OCI-M1 (cell line): ENCODE measurements at places on chromosomes 3 and 15.

DNA sequence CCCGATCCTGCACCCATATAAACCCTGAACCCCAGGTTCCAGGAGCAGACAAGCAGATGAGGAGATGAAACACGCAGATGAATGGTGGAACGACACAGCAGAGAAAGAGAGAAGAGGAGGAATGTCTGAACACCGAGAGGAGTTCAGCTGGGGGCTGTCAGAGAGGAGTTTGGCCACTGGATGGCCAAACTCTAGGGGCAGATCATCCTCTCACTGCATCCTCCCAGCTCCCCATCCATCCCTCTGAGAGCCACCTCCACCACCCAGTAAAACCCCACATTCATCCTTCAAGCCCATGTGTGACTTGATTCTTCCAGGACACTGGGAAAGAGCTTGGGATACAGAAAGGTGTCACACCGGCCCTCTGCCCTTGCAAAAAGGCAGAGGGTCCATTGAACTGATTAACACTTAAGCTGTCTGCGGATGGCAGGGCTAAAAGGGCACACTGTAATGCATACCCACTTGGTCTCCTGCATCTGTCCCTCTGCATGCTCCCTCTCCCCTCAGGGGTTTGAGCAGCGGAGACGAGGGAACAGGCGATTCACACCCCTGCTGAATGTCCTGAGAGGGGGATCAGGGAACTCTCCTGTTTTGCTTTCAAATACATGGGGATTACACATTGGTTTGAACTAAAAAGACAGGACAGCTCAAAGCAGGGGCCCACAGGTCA is 53.8 kb downstream of the TMED3 start:
- no peak for DNase-seq

GRCh38 chr3:46695962-46696894 is 2.7 kb upstream of the ALS2CL start:
- DNase-seq = no peak

DNA sequence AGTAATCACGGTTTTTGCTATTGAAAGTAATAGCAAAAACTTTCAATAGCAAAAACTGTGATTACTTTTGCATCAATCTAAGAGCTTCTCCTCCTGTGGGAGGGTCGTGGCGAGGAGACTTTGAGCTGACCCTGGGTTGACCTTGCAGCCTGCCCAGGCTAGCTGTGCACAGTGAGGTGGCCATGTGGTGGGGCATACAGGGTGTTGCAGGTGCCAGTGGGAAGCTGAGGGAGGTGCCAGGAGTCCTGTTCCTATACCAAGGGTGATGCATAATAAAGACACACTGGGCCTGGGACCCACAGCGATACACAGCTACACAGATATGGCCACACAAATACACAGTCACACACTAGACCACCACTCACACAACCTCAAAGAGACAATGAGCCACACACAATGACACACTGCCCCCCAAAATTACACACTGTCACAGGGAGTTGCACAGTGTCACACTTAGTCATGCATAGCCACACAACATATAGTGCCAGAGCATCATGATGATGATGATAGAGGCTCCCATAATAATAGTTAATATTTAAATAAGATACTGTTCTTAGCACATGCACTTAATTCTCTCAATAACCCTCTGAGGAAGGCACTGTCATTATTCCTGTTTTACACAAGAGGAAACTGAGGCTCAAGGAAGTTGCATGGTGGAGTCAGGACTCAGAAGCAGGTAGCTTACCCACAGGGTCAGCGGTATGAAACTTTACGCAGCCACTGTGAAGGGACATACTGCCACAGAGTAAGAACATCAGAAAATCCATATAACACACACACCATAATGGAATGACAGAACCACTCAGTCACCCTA is 6.3 kb downstream of the PLCD1 start:
- DNase-seq = no peak

- DNase-seq = no peak
These were observed 205.5 kb upstream of the MRPL3 start for GRCh38 chr3:131708241-131708640.

DNA sequence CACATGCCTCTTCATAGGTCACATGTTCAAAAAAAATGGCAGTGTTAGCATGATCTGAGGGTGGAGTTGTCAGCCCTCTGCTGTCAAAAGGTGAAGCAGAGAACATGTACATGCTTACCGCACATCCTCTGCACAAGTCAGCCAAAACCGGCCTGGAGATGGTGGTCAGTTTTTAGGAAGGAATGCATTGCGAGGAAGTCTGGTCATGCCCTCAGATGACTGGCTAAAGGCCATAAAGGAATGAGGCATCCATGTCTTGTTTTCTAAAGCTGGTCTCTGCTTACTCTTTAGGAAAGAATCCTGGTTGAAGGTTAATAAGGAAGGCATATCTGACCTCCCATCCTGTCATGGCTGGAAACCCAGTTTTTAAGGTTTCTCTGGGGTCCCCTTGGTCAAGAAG is 292.0 kb upstream of the CCDC54 start:
- no peak for DNase-seq

DNA sequence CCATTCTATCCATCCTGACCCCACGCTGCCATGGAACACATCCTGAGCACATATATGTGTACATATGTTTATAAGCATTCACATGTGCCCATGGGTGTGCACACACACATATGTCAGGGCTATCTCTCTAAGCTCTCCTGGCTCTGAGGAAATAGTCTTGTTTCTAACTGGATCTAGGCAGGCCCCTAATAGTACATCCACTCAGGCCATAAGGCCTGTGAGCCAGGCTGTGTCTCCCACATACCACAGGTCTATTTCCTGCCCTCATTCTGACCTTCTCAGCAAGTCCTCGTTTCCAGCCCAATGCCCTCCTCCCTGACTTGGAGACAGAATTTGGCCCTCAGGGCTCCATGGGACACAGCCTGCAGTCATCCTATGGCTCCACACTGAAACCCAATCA is 284.8 kb upstream of the CTNNB1 start:
- no peak for DNase-seq

GRCh38 chr3:134846911-134847317 is 51.9 kb downstream of the EPHB1 start:
- DNase-seq = no peak

DNA sequence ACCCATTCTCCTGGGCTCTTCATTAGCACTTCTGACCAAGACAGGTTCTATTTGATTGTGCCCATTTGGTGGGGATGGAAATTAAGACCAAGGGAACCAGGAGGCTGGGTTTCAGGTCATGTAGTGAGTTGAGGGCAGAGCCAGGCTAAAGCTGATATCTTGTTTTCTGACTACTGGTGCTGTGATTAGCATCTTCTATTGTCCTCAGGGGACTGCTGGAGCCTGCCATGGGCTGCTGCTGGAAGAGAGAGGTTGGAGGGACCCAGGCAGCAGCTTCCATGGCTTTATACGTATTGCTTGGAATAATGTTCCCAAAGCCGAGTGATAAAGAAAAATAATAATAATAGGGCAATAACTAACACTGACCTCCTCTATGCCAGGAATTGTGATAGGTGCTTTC is 211.4 kb upstream of the ROPN1 start:
- no peak for DNase-seq

GRCh38 chr3:32193101-32193500 is 45.4 kb upstream of the CMTM8 start:
- DNase-seq = no peak

- DNase-seq = no peak
These were observed 75.9 kb upstream of the RNU6-1 start for GRCh38 chr15:67915461-67916374.

DNA sequence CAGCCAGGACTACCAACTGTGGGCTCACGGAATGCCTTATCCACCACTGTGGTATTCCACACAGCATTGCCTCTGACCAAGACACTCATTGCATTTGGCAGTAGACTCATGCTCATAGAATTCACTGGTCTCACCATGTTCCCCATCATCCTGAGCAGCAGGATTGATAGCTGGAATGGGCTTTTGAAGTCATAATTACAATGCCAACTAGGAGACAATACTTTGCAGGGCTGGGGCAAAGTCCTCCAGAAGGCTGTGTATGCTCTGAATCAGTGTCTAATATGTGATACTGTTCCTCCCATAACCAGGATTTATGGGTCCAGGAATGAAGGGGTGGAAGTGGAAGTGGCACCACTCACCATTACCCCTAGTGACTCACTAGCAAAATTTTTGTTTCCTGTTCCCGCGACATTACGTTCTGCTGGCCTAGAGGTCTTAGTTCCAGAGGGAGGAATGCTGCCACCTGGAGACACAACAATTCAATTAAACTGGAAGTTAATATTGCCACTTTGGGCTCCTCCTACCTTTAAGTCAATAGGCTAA is 58.6 kb upstream of the CCDC80 start:
- no peak for DNase-seq

DNA sequence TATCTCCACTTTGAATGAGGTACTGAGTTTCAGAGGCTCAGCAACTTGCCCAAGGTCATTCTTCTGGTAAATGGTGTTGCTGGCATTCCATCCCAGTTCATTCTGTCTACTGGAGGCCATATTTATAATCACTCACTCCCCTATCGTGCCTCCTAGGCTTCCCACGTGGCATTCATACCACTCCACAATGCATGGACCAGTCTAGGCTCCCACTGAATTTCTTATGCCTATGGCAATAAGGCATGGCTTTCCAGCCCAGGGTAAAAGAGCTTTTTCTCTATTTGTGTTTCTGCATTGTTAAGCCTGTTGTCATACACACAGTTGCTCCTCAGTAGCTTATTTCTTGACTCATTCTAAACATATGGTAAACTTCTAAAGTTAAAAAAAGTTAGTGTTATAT is 19.9 kb downstream of the BBX start:
- no peak for DNase-seq

DNA sequence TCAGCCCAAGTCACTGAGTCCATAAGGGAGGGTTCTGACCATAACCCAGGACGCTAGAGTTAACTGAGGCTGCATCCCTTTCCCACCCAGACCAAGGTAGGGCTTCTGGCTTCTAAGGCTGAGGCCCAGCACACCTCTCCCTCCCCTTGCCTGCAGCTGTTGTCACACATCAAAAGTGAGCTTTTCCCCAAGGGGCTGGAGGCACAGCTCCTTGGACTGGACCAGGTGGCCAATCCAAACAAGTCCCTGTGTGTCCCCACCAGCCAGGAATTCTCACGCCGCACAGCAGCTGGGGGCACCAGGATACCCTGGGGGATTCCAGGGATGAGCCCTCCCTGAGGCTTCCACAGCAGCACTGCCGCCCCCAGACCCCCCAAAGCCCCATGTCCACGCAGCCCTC is 22.3 kb upstream of the ISLR2 start:
- DNase-seq = no peak

- no peak for DNase-seq
These were observed 1273.6 kb upstream of the GBE1 start for GRCh38 chr3:83034806-83035703.

- DNase-seq = no peak
These were observed 482.3 kb upstream of the NECTIN3 start for GRCh38 chr3:110589341-110589740.

DNA sequence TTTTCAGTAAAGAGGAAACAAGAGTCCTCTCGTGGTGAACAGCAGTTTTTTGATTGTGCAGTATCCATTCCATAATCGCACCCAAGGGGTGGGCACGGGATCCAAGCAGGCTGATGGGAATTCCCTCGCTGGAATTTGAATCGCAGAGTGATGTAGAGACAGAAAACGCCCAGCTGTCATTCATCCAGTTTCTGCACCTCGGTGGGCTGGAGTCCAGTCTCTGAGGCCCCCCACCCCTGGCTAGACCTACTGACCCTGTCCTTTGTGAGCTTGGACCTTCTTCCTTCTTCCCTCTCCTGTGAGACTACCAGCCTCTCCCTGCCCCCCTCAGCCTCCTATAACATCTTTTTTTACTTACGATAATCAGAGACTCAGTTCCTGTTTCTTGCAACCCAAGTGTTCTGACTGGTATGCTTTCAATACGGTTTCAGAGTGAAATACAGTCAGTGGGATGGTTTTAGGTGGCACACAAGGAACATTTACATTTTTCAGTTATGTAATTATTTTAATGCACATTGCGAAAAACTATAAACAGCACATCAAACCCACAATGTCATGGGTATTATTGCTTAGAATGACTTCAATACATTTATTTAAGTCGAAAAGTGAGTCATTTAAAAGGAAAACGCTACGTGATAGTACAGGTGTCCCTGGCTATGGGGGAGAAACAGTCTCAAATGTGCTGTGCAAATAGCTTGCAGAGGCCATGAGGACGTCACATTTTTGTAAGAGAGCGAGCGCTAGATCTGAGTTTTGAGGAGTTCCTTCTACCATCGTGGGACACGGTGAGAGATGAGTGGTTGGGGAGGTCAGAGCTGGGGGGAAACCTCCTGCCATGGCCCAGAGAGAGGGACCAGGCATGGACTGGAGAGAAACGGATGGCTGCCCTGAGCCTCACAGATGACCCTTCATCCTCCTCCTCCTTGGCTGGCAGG is 37.5 kb upstream of the CHST2 start:
- peak; percentile 78 for DNase-seq

GRCh38 chr3:89262309-89262929 is 155.0 kb downstream of the EPHA3 start:
- DNase-seq = no peak

- DNase-seq = no peak
These were observed 351.5 kb upstream of the ICE2 start for GRCh38 chr15:60830479-60830878.

DNA sequence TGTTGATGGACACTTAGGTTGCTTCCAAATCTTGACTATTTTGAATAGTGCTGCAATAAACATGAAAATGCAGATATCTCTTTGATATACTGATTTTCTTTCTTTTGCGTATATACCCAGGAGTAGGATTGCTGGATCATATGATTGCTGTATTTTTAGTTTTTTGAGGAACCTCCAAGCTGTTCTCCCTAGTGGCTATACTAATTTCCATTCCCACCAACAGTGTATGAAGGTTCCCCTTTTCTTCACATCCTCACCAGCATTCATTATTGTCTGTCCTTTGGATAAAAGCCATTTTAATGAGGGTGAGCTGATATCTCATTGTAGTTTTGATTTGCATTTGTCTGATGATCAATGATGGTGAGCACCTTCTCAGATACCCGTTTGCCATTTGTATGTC is 12.5 kb downstream of the PATL2 start:
- DNase-seq = no peak

- no peak for DNase-seq
These were observed 30.4 kb downstream of the SNRPN start for GRCh38 chr15:24985224-24985623.

GRCh38 chr3:142450189-142450588 is 2.4 kb upstream of the XRN1 start:
- no peak for DNase-seq
